ENCODE measurements at places on chromosomes 1 and 21.

DNA sequence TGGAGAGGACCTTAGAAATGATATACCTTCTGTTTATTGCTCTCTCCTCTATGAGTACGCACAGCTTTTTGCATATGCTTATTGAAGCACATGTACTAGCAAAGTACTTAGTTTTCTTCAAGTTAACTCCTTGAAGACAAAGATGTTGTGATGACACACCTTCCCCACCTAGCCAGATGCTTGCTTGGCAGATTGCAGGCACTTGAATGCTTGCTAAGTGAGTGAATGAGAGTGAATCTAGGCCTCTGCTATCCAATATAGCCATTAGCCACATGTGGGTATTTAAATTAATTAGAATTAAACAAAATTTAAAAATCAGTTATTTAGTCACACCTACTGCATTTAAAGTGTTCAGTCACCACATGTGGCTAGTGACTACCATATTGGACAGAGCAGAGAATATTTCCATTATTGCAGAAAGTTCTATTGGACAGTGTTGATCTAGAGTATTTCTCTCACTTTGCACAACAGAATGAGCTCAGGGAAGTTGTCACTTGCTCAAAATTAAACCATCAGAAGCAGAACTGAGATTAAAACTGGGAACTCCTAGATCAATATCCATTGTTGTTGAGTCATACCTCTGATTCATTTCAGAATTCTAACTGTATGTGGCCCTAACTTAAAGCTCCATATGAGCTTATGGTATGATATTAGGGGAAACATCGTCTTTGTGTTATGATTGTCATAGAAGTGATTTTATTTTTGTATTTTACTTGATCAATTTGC lies 8.6 kb upstream of the EEIG2 start:
- DNase-seq = no peak

DNA sequence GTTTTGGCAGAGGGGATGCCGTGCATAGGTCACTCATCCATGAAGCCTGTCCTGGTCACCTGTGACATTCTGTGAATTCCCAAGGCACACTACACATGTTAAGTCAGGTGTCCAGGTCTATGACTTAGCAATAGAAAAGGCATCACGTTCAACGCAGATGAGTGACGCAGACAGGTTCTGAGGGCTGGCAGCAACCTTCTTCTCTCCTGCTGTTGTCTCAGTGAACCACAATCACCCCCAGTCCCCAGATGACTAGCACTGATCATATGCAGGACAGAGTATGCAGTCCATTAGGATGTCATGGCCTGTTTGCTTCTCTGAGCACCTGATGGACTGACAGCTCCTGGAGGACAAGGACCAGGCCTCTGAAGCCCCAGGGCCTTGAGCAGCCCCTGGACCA lies 157.8 kb upstream of the KAZN start:
- no peak for DNase-seq

GRCh38 chr1:189708674-189709073 lies 769.0 kb downstream of the BRINP3 start:
- DNase-seq = peak; percentile 42

- no peak for DNase-seq
These were observed 617.8 kb downstream of the MRPL39 start for GRCh38 chr21:24989516-24989915.

DNA sequence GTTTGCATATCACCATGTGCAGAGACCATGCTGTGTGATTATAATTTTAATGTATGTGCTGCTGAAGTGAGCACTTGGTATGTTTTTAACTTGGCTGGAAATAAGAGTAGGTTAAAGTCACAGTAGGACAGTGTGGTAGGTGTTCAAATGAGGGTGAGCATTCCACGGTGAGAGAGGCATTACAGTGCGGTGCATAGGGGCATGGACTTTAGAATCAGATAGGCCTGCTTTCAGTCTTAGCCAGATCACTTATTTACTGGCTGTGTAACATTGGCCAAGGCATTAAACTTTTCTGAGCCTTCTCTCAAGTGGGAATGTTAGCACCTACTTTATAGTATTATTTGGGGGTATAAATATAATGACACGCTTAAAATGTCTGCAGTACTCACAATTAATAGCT lies 43.2 kb downstream of the GIPC2 start:
- no peak for DNase-seq

DNA sequence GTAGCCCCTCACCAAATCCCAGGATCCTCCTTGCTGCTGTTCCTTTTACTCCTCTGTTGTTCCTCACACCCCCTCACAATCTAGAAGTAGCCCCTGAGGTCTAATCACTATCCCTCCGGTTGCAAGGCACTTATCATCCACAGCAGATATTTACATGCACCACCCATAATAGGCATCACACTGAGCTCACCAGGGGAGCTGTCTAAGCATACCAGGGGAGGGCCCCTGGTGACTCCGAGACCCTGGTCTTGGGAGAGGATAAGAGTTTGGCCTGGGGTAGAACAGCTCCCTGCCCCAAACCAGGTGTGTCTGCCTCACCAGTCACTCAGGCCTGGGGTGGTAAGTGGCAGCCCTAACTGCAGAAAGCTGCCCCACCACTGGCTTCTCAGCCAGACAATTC lies 37.3 kb upstream of the ZC3H12A start:
- no peak for DNase-seq

DNA sequence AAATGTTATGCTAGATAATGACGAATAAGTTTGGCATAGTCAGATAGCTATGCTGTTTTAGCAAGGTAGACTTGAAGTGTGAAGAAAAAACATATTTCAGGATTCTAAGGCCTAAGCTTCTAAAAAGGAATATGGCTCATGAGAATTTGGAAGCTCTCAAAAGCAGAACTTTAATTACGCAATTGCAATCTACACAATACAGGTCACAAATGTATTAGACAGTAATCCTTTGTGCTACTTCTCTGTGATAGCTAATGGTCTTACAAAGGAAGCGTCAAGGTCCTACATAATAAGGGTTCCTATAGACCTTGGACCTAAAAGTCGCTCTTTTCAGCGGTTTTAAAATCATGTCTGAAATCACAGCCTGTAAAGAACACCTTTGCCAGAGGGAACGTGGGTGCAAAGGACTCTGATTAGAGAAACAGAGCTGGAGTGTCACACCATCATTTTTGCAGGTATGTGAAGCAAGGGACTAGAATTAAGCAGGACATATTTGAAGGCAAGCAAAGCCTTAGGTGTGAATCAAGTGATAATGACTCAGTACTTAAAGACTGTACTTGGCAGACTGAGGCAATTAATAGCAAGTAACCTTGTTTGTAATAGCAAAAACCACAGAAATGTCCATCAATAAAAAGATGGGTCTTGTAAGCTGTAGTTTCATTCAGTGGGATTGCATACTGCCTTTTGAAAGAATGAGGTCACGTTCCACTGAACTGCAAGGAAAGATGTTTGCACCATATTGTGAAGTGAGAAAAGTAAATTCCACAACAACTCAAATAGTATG lies 420.2 kb downstream of the KCTD3 start:
- DNase-seq = no peak

- DNase-seq = no peak
These were observed 595.5 kb downstream of the RWDD3 start for GRCh38 chr1:95829556-95829955.

- DNase-seq = no peak
These were observed 11.4 kb upstream of the B3GALT5 start for GRCh38 chr21:39601187-39601928.

GRCh38 chr1:202710070-202711045 lies at the start of gene SYT2:
Gene SYT2 (minus strand): TSS chr1:202710454. CDS start chr1:202605772, 104,682 bp downstream.
- no peak for DNase-seq

DNA sequence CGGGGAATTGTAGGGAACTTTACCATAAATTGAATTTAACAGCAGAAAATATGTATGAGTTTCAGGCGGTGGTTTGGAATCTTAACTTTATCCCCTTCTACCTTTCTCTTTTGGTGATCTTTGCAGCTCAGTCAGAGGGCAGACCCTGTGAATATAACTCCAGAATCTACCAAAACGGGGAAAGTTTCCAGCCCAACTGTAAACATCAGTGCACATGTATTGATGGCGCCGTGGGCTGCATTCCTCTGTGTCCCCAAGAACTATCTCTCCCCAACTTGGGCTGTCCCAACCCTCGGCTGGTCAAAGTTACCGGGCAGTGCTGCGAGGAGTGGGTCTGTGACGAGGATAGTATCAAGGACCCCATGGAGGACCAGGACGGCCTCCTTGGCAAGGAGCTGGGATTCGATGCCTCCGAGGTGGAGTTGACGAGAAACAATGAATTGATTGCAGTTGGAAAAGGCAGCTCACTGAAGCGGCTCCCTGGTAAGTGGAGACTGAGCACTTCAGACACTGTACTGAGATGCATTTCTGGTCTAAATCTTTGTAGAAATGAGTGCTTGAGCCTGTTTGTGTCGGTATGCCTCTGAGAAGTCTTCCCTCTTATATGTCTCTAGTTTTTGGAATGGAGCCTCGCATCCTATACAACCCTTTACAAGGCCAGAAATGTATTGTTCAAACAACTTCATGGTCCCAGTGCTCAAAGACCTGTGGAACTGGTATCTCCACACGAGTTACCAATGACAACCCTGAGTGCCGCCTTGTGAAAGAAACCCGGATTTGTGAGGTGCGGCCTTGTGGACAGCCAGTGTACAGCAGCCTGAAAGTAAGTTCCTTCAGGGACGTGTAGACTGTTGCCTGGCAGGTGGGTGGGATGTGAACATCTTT lies 1.5 kb downstream of the CCN1 start:
- DNase-seq = no peak

DNA sequence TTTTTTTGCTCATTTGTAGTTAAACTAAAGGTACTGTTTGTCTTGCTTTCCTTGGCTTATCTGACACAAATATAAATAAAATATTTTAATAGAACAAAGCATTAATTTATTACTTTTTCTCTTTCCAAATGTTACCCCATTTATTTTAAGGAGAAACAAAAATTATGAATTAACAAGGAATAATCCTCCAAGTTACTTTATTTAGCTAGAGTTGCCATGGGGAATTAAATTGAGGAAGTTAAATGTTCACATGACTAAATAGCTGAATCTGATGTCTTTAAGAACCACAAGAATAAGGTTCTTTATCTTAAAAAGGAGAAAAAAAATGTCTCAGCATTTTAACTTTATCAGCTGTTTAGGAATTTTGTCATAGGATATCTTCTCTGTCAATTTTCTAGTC lies 12.3 kb downstream of the ATG4C start:
- DNase-seq = peak; percentile 35

DNA sequence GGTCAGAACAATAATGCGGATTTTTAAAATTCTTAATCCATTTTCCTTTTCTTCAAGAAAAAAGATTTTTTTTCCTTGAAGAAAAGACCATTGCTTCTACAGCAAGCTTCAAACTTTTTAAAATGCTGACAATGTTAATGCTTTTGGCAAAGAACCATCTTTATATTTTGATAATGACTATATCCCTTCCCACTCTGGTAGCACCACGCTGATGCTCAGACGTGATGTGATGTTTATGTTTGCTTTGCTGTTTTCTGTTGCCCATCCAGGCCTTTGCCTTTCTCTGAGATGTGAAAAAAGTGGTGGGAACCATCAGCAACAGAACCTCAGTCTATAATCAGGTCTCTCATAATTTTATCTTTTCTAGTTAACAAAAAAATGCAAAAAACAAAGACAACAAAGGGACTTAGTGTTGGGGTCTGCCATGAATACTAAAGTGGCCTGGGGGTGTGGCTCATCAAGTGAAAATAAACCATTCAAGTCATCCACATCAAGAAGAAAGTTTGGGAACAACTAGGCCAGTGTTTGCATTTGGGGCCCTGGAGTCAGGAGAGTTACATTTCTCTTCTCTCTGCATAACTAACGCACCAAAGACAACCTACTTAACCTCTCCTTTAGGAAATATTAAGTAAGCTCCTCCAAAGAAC lies 244.6 kb upstream of the DMRTA2 start:
- DNase-seq = no peak

- DNase-seq = no peak
These were observed 193.8 kb downstream of the KCNH1 start for GRCh38 chr1:210940081-210940617.

DNA sequence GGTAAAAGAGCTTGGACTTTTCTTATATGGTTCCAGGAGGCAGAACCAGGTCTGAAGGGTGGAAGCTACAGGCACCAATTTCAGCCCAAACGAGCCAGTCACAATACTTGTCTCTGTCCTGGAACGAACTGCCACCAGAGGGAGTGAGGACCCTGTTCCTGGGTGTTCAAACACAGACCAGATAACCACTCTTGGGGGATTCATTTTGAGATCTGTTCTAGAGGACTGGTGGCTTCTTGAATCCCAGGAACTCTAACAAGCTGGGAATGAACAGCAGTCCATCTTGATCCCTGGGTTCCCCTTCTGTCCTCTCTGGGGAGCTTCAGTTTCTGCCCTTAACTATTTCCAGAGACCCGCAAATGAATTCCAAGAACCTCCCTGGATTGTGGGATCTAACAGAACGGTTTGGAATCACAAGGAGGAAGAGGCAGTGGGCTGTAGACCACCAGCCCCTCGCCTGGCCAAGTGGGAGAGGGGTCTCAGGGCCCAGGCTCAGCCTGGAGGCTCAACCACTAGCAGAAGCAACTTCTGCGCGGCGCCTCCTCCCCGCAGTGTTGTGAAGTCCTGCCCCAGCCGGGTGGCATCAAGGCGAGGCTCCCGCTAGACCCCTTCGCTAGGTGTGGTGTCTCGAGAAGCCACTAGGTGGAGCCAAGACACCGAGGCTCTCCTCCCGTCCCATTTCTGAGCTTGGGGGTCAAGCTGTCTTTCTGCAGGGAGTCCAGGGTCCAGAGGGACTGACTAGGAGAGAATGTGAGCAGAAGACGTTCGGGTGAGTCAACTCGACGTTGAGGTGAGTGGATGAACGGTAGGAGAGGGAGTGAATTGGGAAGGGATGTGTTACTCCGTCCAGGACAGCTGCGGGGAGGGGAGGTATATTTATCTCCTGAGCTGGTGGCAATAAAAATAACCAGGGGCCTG lies 12.1 kb upstream of the NES start:
- DNase-seq = peak; percentile 95

GRCh38 chr1:26401891-26402290 lies 8.7 kb upstream of the LIN28A start:
- DNase-seq = no peak

GRCh38 chr21:39842741-39843459 lies 24.3 kb upstream of the PCP4 start:
- DNase-seq = no peak

DNA sequence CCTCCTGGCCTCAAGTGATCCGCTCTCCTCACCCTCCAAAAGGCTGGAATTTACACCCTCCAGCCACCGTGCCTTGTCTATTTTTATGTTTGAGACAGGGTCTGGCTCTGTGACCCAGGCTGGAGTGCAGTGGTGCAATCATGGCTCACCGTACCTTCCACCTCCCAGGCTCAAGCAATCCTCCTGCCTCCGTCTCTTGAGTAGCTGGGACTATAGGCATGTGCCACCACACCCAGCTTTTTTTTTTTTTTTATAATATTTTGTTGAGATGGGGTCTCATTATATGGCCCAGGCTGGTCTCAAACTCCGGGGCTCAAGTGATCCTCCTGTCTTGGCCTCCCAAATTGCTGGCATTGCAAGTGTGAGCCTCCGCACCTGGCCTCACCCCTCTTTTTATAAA lies 38.8 kb downstream of the TRPM2 start:
- no peak for DNase-seq

DNA sequence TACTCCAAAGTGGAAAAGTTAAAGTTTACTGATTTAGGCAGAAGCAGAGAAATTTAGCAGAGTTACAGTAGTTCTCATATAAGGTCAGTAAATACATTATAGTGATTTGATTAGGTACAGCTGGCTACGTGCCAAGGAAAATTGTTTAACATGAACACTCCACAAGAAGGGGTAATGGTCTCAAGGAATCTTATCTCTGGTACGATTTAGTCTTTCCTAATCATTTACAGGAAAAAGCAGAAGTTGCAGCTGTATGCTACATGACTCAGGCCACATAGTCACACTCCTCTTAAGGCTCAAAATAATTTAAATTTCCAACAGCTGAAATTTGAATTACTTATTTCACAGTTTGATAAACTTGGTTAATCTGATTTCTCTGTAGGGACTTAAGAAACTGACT lies 36.9 kb upstream of the OR2B11 start:
- DNase-seq = no peak

GRCh38 chr21:16588433-16588860 lies 858.7 kb downstream of the USP25 start:
- no peak for DNase-seq
